HepG2 (cell line): ENCODE measurements at places on chromosomes 1 and 21.

DNA sequence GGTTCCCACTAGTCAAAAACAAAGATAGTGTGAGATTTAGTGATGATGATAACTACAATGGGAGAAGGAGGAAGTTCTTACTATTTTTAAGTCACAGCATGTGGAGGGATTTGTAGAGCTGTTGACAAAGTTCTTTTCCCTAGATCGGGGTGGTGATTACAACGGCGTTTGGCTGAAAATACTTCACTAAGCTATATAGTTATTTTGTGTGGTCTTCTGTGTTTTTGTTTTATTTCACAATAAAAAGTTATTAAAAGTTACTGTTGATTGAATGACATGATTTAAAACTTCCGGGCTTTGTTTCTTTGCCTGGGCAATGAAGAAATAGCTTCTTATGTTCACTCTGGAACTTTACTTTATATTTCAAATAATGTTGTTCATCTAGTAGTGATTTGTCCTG lies 47.3 kb upstream of the SSX2IP start:
- no peak for DNase-seq

- DNase-seq: no peak
Measured at GRCh38 chr21:45767071-45768006, 123.8 kb downstream of the PCBP3 start.

GRCh38 chr1:234985516-234986294 lies 142.9 kb downstream of the TOMM20 start:
- no peak for DNase-seq

GRCh38 chr1:85091671-85092280 lies 43.5 kb upstream of the MCOLN3 start:
- DNase-seq: no peak

DNA sequence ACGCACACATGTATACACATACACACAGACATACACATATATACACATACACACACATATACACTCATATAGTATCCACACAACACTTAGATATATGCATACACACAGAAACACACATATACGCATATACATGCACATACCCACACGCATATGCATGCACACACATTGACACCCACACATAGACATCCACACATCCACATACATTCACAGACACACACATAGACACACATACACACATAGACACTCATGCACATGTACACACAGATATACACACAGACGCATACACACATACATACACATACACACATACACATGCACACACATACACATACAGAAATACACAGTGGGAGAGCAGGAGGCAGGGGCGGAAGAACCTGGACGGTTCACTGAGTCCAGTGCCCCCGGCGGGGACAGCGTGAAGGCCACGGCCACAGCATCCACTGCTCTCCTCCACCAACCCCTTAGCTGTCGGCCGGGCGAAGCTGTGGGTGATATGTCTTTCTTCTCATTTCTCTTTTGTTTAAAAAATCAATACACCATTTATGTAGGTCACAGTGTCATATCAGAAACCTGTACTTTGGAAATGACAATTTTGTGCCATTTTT lies 2.8 kb upstream of the C1QB start:
- no peak for DNase-seq

DNA sequence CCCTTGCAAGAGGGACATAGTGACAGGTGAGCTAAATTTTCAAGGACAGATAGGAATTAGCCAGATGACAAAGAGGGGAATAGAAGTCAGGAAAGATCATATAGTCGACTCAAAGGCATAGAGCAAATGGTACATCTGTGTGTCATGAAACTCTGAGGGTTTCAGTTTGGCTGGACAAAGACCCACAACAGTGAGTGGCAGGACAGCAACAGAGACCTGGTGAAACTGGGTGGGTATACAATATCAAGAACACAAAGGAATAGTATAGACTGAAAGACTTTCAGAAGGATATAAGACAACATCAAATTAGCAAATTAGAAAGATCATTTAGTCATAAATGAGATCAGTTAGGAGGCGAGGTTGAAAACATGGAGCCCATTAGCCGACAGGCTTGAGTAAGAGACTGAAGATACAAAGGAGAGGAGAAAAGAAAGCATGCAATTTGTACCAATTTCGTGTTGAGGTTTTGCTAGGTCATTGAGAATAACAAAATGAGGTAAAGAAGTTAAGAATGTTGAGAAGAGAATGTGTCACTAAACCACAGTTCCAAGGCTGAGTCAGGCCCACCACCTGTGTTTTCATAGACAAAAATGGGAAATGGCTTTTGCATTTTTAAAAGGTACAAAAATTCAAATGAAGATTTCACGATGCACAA lies 213.8 kb downstream of the HHIPL2 start:
- no peak for DNase-seq

GRCh38 chr1:87478231-87478630 lies 149.6 kb downstream of the LMO4 start:
- no peak for DNase-seq

DNA sequence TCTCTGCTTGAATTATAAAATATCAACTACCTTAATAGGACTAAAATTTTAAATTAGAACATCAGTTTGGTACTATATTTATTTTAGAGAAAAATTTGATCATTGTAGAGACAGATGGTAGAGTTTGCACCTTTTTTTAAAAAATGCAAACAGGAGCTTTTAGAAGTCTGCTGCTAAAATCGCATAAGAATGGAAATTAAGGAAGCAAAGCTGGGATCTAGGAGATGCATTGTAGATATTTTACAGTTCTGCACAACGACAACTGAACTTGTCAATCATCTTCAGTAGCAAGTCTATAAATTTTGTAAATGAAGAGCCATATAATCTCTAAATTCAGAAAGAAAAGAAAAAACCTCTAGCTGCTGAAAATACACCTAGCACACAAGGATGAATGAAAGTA lies 185.6 kb upstream of the KCNK2 start:
- DNase-seq: no peak

GRCh38 chr1:110472546-110472945 lies 21.6 kb downstream of the PROK1 start:
- no peak for DNase-seq

DNA sequence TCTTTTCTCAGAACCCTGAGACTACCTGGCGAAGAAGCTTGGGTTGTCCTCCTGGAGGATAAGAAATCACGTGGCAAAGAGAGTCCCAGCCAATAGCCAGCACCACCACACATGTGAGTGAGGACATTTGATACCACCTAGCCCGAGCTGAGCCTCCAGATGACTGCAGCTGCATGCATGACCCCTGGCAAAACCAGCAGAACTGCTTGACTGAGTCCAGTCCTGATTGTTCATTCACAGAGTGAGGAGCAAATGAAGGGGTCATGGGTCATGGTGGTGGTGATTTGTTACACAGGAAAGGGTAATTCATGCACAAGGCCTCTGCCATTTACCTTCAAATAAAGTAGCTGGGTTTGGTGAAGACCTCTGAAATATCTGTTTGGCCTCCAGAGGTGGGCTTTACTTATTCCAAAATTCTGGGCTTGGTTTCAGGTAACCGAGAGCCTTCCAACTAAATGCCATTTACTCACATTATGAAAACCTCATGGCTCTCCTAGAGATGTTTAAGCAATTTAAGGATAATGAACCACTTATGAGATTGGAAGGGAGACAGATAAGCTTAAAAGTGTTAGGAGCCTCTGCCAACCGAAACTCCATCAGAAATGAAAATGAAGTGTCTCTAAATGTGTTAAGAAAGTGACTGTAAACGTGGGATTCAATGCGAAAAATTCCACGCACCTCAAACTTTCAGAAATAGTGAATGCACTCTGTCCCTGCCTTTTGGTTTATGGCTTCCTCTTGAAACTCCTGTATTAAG lies 163.3 kb downstream of the SLC35F3 start:
- DNase-seq: no peak

GRCh38 chr1:1373051-1373814 lies 1.8 kb downstream of the AURKAIP1 start:
- DNase-seq: no peak

GRCh38 chr1:54272772-54273091 lies 72.8 kb downstream of the MRPL37 start:
- DNase-seq: no peak

GRCh38 chr1:63408331-63408730 lies 40.9 kb downstream of the ALG6 start:
- no peak for DNase-seq

- DNase-seq: peak; percentile 55
Measured at GRCh38 chr1:19623523-19623922, 20.6 kb upstream of the NBL1 start.

DNA sequence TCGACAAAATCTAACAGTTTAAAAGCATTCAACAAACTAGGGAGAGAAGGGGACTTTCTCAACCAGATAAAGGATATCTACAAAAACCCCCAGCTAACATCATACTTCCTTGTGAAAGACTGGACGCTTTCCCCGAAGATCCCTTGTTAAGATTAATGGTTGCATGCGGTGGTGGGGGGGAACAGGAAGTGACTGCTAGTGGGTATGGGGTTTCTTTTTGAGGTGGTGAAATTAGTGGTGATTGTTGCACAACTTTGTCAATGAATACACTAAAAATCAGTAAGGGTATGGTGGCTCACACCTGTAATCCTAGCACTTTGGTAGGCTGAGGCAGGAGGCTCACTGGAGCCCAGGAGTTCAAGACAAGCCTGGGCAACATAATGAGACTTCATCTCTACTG lies 26.9 kb upstream of the EYA3 start:
- DNase-seq: no peak

- DNase-seq: no peak
Measured at GRCh38 chr1:155207806-155208540, at the start of gene THBS3. TSS of gene THBS3 (minus strand) at chr1:155207897. CDS start at chr1:155207876, 21 bp downstream.

DNA sequence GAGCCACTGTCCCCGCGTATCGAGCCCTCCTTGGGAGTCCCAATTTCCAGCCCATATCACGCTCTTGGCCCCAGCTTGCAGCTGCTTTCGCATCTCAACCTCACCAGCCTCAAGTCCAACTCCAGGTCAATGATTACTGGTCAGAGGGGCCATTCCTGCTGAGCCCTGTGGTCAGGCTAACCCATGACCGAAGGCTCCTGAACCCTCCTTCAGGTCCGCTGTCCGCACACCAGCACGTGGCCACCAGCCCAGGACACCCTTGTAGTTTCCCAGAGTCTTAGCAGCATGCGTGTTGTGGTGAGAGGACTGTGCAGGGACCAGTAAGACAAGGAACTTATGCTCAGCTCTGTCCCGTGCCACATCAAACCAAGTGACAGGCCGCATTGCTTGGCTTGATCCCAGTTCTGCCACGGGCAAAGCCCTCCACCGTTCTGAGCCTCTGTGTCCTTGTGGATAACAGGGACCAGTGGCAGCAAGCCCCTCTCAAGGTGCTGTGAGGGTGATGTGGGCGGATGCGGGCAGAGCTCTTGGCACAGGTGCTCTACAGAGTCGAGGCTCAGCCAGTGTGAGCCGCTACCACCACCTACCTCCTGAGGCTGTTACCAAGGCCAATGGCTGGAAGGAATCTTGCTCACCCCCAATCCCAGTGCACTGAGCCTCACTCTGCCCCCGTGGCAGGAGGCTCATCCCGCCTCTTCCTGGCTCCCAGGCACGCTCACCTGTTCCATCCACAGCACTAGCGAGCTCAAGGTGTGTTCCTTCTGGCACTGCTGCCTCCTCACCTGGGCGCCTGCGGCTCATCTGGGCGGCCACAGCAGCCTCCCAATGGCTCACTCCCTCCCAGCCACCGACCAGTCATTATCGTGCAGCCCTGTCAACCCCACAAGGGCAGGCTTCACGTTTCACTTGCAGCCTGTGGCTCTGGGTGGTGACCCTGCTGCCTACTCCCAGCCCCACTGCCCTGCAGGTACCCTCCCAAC lies 20.4 kb downstream of the KRTAP10-1 start:
- no peak for DNase-seq

- no peak for DNase-seq
Measured at GRCh38 chr1:23419180-23419579, 5.4 kb downstream of the TCEA3 start.

GRCh38 chr1:162541619-162542141 lies 19.8 kb upstream of the UAP1 start:
- no peak for DNase-seq

DNA sequence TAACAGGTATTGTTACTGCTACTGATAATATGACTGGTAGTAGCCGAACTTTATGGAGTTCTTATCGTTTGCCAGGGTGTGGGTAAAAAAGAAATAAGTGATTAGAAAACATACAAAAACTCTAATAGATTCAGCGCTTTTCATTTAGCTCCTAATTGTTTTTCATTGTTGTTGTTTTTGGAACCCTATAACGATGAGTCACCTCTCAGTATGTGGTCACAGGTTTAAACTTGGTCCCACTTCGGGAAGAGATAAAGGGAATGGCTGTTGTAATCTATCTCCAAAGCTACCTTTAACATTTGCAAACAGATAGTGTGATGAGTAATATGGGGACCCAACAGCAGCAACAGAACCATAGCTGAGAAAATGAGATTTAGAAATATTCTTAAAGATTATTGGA lies 62.7 kb upstream of the BCL10 start:
- peak; percentile 42 for DNase-seq

- DNase-seq: no peak
Measured at GRCh38 chr1:192070213-192070612, 88.0 kb upstream of the RGS18 start.

DNA sequence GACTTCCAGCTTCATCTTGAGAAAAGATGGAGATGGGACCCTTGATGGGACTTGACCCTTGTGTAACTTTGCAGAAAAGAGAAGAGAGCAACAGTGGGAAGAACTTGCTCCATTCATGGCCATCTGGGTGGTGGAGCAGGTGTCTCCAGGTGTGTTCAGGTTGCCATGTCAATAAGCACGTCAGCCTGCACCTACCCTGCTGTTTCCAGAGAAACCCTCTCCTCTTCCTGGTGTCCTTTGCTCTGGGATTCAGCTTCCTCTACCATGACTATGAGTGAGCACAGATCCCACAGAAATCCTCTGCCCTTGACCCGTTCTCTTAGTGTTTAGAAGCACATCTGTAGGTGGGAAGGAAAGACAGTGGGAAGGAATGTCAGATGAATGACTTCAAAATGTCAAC lies 21.8 kb upstream of the OTUD3 start:
- DNase-seq: no peak

DNA sequence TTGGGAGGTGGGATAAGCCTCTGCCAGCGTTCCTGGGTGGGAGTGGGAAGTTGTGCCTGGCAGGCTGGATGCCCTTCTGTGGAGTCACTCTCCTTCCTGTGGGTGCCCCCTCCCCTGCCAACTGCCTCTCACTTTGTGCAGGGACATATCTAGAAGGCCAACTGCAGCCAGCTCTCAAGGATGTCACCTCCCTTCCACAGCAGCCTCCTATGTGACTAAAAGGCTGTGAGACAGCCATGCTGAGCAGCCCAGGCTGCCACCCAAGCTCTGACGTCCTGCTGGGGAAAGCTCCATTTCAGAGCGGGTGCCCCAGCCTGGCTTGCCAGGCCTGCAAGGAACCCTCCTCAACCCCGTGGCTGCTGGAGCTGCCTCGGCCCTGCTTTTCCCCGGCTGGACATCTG lies 19.6 kb upstream of the SLC26A9 start:
- DNase-seq: no peak

DNA sequence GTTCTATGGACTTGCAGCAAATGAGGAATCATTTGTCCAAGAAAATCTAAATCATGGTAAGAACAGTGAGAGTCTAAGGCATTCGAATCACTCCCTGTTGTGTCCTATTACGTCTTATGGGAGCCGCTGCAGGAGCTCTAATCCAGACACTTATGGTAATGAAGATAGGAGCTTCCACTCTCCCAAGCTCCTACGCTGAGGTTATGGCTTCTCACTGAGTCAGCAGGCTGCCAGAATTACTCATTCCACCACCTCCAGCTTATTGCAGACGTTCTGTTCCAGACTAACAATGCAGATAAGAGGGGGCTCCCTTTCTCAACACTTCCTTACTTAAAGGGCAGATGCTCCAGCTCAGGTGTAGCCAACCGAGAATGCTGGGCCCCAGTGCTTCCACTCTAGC lies 212.6 kb downstream of the GREM2 start:
- no peak for DNase-seq

- DNase-seq: no peak
Measured at GRCh38 chr1:41255978-41256377, 13.9 kb upstream of the SCMH1 start.

- DNase-seq: peak; percentile 59
Measured at GRCh38 chr1:56363007-56363770, 216.2 kb downstream of the PLPP3 start.
